H9 (cell line): ENCODE measurements at places on chromosomes 3 and 15. TPM values are rescaled to one million over a fixed set of nuclear protein-coding genes. Genes with fewer than 3 reads are reported as not detected.

Gene HIGD1A
- total RNA-seq = 77.6 and 84.2 TPM in 2 replicates

Gene SMCO1
- total RNA-seq = not detected in 2 replicates

Gene CPLX3
- total RNA-seq = not detected in 2 replicates

Gene RBP2
- total RNA-seq = not detected in 2 replicates

Gene CLDN18
- not detected in 2 replicates for total RNA-seq

Gene ABTB1
- total RNA-seq = 3.9 and 6.2 TPM in 2 replicates

Gene FBXO40
- total RNA-seq = 0.04 and 0.15 TPM in 2 replicates

Gene TNNC1
- 5.6 and 7.7 TPM in 2 replicates for total RNA-seq

Gene PLA1A
- total RNA-seq = not detected in 2 replicates

Gene XCR1
- not detected in 2 replicates for total RNA-seq
